ENCODE measurements at places on chromosomes 7 and 10.

DNA sequence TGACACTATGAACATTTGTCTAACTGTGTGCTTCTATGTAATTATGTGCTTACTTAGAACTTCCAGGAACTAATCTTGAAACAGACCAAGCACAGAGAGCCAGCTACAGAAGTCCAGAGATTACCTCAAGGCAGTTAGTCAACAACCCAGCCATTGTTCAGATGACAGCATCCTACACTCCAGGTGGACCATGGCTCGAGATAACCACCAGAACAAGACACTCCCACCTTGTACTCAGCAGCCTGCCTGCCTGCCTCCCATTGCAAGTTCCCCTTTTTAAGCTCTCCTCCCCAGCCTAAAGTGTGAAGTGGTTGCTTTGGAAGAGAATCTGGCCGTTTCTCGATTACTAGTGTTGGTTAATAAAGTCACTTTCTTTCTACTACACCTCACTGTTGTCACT lies 1080.6 kb upstream of the LRRN3 start:
- no peak for DNase-seq

DNA sequence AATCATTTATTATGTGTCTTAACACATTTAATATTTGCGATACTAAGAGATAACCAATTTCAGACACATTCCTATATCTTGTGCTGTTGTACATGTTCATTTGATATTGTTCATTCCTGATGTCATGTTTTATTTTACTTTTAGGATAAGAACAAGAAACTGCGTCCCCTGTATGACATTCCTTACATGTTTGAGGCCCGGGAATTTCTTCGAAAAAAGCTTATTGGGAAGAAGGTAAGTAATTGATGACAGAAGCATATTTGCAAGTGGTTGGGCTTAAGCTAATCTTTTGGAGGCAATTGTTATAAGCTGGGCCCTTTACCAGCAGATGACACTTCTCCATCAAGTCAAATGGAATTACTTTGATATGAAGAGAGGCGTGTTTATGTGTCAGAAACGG lies 155.3 kb downstream of the SND1 start:
- no peak for DNase-seq

DNA sequence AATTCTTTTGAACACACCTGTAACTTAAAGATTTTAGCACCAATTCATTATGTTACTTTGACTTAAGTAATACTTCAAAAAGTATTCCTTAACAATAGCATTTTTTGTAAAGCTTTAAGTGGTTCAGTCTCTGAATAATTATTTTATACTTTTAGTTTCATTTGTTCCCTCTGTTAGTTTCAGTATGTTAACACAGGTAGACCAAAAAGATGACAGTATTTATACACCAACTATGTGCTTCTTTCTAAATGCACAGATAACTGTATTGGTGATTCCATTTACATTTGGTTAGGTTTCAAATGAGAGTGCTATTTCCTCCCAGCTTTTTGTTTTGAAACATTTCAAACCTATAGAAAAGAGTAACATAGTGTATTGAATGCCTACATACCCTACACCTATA lies 14.0 kb downstream of the RALA start:
- DNase-seq = no peak

- no peak for DNase-seq
Observed at GRCh38 chr7:158617737-158618128, 30.1 kb upstream of the PTPRN2 start.

- DNase-seq = no peak
Observed at GRCh38 chr10:68301790-68302502, 29.9 kb upstream of the HNRNPH3 start.

DNA sequence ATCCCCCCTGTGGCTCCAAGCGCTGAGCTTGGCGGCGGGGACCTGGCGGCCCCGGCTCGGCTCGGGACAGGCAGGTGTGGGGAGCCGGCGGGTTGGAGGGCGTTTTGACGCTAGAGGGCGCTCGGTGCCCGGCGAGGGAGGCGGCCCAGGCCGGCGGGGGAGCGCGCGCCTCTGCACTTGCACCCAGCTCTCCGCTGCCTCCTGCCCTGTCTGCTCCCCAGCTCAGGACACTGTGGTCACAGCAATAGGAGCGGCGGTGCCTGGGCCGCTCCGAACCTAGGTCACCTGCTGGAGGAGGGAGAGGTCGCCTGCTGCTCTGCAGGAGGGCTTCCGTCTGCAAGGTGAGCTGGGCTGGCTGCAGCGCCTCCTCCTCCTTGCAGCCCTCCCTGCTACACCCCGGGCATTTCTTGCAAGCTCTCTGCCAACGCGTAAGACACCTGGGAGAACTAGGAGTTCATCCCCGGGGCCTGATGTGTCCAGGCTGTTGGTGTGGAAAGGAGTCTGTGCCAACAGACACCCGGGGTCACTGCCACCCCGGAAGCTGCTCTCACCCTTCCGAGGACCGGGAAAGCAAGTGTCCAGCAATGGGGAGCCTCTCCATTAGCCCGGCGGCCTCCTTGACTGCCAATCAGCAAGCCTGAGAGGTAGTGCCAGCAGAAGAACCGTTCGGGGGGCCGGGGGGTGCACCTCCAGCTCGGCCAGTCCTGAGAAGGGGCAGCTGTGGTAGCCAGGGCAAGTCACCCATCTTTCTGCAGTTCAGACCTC lies 620.4 kb downstream of the GALNT17 start:
- DNase-seq = peak; percentile 15

DNA sequence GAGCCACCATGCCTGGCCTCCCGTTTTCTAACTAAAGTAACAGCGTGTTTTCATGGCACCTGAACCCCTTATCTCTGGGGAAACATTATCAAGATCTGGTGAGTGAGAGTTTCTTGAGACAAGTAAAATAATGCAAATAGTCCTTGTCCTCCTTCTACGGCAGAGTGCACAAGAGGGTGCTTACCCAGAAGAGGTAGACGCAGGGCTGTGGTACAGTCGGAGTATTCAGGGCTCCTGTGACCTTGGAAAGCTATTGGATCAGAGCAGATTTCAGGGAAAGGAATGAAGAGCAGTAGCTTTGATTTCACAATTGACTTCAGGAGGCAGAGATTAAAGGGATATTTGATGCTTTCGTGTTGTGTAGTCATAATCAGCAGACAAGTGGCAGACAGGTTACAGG lies 269.1 kb downstream of the ZNF248 start:
- no peak for DNase-seq

DNA sequence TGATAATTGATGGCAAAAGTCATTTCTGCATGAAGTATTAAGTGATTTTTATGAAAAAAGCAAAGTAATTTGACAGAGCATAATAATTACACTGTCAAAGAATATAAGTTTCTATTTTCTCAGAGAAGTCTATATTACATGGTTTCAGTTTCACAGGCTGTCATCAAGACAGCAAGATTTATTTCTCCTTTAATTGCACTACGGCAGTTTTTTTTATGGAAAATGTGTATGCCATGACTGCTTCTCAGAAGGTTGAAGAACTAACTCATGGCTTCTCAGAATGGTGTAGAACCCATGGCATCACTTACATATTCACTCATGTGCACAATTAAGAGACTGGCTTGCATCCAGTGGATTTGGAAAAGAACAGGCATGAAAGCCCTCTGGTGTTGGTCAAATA lies 870.3 kb upstream of the SORCS1 start:
- DNase-seq = no peak

- no peak for DNase-seq
Observed at GRCh38 chr10:124645467-124646095, 98.6 kb downstream of the FAM53B start.

DNA sequence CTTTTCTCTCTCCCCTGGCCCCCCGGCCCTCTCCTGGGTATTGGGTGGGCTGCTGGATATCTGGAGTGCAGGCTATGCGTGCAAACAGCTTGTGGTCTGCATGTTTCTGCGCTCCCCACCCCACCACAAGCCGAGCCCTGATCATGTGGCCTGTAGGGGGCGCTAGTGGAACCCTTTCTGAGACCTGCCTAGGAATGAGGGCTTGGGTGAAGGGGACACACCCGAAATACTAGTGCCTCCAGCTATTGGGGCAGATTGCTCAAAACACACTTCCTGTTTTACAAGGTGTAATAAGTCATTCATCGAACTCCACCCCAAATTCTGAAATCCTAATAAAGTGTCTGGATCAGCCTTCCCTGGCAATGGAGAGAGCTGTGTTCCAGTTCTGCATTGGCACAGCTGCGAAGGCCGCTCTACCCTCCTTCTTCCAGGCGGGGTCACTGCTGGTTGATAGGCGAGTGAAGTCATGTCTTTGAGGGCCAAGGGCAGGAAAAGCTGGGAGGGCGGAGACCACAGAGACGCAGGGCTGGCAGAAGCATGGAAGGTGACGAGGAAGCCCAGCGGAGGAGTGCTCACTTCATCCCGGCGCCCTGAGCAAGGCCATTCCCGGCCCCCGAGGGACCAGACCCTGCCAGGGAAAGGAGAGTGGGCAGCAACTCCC lies 19.8 kb upstream of the PRRT4 start:
- DNase-seq = no peak

DNA sequence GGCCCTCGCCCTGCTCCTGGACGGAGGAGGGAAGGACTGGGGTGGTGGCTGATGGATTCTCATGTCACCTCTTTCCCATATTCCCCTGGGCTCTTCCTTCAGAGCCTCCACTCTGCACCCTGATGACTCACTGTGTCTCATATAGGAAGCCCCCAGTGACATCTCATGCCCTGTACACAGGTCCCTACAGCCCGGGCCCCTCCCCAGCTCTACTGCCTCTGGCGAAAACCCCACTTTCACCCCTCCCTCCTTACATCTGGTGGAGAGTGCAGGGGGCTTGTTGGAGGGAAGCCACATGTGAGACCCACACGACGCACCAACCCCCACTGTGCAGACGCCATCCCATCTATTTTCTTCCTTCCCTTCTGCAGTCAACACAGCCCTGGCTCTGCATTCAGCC lies 72.8 kb upstream of the ZNF479 start:
- DNase-seq = no peak

DNA sequence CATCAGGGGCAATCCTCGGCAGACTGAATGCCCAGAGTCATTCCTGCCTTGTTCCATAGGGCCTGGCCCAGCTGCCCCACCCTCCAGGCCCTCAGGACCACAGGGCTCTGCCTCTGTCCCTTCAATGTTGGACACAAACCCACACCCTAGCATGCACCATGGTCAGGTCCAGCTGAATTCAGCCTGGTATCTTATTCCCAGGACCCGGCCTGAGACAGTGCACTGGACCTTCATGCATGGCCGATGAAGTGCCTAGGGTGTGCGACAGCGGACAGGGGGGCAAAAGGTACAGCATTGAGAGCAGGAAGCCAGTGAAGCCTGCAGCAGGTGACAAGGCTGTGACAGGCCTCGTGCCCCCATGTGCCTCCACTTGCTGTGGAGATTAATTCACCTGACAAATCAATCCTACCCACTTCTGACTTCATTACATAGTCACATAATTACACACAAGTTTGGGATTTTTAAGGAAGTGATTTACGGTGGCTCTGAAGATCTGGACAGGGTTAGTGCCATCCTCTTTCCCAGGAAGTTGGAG lies 261.9 kb downstream of the GRID1 start:
- DNase-seq = no peak

- DNase-seq = no peak
Observed at GRCh38 chr7:100929808-100930174, 19.5 kb upstream of the MUC3A start.

GRCh38 chr10:106917452-106918055 lies 247.0 kb downstream of the SORCS1 start:
- no peak for DNase-seq

DNA sequence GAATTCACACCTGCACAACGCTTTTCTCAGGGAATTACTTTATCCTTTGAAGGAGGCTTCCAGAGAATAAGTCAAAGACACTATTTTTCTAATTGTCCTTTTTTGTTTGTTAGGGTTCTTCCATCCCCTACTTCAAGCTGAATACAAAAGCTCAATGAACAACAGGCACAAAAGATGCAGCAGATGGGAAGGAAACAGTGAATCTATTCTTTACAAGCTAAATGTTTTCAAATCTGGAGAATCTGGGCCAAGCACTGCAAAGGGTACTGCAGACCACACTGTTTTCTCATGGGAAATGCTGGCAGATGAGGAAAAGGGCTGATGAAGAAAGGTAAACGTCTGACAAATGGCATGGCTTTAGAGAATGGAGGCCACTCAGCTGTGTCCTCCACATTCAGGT lies 18.5 kb downstream of the LIPA start:
- no peak for DNase-seq

DNA sequence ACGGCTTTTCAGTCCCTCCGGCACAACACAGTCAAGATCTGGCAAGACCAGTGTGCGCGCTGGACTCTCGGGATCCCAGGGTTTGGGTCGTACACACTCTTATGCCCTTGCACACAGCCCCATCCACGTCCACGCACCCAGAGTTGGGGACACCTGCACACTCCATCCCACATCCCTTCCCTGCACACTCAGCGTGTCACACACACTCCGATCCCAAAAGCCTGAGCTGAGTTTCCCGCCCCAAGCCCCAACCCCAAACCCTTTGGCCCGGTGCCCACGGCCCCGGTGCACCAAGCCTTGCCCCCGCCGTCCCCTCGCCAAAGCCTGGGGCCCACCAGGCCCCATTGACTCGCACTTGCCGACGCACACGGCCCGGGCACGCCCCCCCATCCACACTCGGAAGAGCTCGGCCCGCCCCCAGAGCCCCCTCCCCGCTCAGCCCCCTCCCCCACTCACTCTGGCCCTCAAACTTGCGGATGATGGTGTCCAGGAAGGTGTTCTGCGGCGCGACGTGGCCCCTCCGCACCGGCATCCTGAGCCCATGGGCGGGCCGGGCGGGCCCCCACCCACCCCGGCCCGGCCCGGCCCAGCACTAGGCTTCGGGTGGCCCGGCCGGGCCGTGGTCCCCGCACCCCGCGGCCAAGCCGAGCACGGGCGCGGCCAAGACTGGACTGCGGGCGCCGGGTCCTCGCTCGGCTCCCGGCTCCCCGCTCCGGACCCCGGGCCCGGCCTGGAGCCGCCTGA lies 567 bp downstream of the KCNH2 start:
- DNase-seq = no peak

All from amygdala (tissue), 56 donors.